Kidney epithelial cell (primary cell): ENCODE measurements at places on chromosomes 13 and 19.

GRCh38 chr13:76758738-76759137 lies 127.5 kb downstream of the KCTD12 start:
- DNase-seq: no peak

GRCh38 chr19:41726493-41726892 lies 18.1 kb downstream of the CEACAM5 start:
- no peak for DNase-seq

DNA sequence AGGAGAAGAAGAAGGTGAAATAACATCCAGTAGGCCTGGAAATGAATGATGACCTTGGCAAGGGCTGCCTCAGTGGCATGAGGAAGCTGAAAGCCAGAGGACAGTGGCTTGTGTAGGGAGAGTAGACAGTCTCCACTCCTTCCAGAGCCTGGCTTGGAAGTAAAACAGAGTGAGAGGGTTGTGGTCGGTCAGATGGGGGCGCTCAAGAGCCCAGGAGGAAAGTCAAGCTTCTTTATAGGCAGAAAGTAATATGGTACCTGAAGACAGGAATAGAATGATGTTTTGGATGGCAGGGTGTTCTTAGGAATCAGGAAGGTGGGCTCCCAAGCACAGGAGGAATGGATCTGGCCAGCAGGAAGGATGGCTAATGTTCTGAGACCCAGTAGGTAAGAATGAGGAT lies 75.1 kb upstream of the TSC22D1 start:
- no peak for DNase-seq

DNA sequence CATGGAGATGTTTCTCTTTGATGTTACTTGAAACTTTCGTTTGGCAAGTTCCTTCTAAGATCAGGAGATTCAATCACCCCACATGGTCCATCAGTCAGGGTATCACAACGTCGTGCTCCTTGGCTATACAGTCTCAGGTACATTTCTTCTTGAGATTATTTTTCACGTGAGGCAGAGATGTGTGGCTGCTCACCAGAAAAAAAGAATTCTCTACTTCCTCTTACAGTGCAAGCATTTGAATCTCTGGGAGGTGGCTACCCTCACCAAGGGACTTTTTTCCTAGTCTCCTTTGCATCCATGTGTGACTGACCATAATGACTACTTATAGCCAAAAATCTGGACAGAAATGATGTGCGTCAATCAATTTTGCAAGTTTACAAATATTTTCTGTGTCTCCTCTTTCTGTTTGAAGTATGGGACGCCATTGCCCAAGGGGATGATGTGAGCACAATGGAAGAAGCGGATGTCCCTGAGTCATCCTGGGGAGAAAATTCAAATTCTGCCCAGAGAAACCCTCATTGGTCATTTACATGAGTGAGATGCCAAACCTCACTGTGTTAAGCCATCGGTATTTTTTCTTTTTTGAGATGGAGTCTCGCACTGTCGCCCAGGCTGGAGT lies 8.6 kb upstream of the LAIR2 start:
- no peak for DNase-seq

DNA sequence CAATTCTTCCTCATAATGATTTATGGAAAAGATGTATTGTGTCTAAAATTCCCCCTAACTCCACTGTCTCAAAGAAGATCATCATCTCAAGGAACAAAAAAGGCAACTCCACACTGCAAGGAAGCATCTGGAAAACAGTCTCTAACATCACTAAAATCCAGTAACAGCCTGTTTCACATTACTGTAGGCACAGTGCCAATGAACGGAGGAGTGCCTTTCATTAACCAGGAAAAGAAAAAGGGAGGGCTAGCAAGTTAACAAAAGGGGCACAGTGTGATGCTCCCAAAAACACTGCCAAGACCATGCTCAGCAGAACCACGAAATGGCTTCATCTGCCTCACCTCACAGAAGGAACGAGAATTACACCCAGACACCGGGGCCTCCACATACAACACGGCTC lies 8.5 kb downstream of the TMTC4 start:
- no peak for DNase-seq

DNA sequence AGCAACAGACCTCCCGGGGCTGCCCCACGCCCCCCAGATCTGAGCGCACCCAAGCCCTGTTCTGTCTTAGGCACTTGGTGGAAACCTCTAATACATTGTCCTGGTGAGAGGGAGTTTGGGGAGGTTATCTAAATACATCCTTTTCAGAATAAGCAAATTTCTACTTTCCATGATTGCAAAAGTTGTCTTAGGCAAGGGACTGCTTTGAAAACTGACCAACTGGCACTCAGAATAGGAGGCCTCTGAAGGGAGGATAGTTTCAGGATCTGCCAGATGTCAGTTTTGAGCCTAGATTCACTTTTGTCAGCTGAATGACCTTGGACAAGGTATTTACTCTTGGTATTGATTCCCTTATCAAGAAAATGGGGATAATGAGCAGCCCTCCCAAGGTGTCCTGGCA lies 11.8 kb downstream of the SERP2 start:
- no peak for DNase-seq

DNA sequence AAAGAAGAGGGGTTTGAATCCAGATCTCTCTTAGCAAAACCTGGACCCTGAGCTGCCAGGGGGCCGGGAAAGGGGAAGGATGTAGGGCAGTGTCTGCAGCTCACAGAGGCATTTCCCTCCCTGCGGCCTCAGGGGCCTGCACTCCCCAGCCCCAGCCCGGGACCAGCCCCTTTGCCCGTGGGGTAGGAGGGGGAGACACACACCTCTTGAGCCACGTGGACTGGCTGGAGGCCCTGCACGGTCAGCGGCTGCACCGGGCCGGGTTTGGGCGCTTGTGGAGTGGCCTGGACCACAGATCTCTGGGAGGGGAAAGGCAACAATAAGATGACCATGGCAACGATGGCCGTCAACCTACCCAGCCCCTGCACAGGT lies 26.9 kb downstream of the RFX1 start:
- no peak for DNase-seq

- peak; percentile 43 for DNase-seq
Observed at GRCh38 chr19:23075031-23075733, 41.6 kb upstream of the ZNF730 start.

DNA sequence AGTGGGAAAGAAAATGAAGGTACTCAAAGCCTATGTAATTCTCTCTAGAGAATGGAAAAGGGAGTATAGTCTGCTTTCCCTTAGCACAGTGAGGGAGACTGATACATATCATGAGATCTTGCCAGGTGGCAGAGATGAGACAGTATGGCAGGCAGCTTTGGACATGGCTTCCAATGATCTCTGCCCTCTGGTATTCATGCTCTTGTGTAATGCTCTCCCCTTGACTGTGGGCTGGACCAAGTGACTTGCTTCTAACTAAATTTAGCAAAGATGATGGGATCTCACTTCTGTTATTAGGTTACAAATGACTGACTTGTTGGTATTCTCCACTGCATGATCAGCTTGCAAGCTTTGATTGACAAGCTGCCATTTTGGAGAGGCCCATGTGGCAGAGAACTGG lies 10.2 kb downstream of the ZNF132 start:
- no peak for DNase-seq

DNA sequence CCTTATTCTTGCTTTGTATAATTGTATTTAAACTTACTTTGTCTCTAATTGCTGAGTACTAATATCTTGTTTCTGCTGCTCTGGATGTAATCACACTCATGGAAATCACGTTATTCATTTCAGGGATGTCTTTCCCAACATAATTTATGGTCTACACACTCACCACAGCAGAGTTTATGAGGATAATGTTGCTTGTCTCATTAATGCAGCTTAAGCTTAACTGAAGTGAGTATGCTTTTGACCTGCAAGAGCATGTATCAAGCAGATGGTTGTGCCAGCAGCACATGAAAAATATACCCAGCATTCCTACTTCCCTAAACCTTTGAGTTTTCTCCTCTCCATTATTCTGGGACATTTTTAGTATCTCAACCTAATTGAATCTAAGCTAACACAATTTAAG lies 1080.9 kb downstream of the SLITRK5 start:
- no peak for DNase-seq

DNA sequence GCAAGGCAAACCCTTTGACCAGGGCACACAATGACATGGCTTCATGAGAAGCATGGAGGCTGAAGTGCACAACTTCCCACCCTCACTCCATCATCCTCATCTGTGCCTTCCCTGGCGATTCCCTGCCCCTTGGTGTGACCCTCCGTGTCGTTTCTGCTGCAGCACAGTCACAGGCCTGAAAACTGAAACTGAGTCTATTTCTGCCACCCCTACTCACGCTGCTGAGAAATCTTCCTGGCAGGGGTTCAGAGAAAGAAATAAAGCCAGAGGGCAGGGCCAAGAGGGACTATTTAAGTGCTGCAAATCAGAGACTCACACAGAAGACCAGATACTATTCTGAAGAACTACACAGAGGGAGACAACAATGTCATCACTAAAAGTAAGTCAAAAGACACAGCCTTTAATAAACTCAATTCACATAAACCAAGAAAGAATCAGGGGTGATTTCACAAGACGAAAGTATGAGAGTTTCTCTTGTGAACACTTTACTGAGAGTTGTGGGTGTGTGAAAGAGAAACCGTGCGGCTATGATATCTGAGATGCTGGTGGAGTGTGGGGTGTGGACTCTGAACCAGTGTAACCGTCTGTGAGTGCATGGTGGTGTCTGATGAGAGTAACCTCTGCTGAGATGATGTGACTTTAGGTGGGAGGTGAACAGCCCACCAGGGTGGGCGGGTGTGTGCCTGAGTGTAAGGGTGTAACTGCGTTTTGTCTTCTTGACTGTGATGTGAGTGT lies 23.5 kb downstream of the LGALS16 start:
- no peak for DNase-seq

DNA sequence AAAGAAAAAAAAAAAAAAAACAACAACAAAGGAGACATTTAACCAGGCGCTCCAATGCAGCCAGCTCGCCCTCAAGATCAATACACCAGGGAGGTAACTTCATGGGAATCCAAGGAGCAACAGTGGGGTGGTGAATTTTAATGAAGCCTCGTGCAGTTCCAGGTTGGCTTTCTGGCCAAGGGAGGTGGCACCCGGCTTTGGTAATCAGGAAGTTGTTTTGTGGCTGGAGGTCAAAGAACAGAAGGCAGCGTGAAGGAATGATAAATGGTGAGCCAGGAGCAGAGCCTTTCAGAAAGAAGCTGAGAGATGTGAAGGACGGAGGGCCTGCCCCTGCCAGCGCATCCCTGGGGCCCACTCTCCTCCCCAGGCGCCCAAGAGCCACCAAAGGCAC lies 188.2 kb upstream of the TSC22D1 start:
- no peak for DNase-seq

DNA sequence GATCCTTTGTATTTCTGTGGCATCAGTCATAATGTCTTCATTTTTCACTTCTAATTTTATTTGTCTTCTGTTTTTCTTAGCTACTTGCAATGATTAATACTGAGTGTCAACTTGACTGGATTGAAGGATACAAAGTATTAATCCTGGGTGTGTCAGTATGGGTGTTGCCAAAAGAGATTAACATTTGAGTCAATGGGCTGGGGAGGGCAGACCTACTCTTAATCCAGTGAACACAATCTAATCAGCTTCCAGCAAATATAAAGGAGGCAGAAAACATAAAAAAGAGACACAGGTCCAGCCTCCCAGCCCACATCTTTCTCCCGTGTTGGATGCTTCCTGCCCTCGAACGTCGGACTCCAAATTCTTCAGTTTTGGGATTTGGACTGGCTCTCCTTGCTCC lies 640.9 kb upstream of the MIR17HG start:
- no peak for DNase-seq

DNA sequence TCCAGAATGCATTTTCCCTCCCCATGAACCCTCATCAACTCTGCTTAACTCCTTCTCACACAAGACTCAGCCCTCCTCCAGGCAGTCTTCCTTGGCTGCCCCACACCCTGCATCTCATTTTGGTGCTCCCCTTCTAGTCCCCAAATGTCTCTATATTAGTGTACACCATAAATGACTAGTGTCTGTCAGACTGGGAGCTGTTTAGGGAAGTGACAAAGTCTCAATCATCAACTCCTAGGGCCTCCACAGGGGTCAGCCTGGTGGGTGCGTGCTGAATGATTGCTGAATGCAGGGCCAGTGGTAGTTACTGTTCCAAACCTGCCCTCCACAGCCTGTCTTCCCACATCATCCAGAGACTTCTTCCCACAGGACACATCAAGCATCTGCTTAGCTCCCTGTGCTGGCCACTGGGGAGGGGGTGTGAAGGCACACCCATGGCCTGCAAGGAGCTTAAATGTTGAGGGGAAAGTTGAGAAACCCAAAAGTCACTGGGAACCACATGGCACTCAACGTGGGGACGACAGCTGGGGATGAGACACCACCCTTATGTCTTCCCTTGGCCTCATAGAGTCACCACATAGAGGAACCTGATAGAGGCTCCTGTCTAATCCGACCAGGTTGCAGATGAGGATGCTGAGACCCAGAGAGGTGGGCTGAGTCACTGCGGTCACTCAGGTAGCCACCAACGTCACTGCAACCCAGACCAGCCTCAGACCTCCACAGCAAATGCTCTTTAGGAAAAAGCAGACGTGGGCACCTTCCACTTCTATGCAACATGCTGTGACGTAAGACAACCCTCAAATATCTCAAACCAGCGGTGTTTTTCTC lies 79.3 kb upstream of the TM9SF2 start:
- DNase-seq: no peak

DNA sequence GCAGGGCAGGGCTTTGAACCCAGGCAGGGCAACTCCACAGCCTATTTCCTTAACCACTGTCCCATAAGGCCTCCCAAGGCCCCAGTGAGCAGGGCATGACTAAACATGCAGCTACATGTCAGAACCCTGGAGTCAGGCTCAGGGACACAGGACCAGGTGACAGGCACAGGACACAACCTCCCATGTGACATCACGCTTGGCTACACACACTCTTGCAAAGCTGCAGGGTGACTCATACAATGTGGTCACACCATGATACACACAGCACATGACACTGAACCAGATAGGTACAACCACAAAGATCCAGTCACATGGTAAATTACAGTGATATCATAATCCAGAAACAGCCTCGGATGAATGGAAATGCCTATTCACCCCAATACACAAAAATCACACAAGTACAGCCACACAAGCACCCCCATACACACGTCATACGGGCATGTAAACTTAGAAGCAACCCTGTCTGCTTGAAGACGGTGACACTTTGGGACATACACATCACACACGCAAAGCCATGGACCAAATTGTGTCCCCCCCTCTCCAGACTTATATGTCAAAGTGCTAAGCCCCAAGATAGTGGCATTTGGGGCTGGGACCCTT lies 14.5 kb downstream of the KLK4 start:
- DNase-seq: peak; percentile 82

DNA sequence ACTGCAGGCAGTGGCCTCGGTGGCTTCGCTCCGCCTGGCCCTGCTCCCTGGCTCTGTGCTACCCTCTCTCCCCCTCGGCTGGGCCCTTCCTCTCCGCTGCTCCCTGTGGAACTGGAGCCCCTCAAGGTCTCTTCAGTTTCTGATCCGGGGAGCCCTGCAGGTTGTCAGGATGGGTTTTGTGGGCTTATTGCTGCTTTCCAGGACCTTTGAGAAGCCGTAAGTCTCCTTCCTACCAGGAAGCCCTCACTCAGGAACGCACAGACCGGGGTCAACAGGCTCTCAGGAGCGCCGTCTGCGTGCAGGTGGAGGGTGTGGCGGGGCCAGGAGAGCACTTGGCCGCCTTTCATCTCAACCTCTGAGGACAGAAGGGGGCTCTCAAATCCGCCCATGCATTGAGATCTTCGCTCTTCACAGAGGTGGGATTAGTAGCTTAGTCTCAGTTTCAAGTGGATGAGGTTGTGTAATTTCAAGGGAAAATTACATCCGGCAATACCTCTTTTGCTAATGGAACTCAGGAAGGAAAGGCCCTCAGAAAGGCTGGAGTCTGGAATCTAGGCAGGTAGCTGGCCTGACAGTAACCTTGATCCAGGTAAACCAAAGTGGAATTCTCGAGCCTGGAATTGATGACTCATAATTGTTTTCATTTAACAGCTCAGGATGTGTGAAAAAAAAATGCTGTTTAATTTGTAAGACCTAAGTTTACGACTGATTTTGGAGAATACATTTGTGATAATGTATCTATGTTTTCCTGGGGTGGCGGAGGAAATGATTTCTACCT lies 102.0 kb downstream of the ATP11A start:
- DNase-seq: no peak
